ENCODE measurements at places on chromosomes 13 and 19. TPM values are rescaled to one million over a fixed set of nuclear protein-coding genes. Genes with fewer than 3 reads are reported as not detected.

DNA sequence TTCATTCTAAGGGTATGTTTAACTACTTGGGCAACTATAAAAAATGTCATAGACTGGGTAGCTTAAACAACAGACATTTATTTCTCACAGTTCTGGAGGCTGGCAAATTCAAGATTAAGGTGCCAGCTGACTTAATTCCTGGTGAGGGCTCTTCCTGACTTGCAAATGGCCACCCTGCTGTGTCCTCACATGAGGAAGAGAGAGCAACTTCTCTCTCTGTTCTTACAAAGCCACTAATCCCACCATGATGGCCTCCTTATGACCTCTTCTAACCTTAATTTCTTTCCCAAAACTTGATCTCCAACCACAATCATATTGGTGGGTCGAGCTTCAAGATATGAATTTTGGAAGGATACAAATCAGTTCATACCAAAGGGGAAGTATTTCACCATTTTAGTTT, 399.0 kb downstream of the DCT start:
- H3K27ac ChIP-seq = no peak overlapping the region
- H3K4me1 ChIP-seq = no peaks in the 10 kb centered on the region
- H3K4me3 ChIP-seq = no peak overlapping the region
- H3K27me3 ChIP-seq = no peaks in the 10 kb centered on the region

DNA sequence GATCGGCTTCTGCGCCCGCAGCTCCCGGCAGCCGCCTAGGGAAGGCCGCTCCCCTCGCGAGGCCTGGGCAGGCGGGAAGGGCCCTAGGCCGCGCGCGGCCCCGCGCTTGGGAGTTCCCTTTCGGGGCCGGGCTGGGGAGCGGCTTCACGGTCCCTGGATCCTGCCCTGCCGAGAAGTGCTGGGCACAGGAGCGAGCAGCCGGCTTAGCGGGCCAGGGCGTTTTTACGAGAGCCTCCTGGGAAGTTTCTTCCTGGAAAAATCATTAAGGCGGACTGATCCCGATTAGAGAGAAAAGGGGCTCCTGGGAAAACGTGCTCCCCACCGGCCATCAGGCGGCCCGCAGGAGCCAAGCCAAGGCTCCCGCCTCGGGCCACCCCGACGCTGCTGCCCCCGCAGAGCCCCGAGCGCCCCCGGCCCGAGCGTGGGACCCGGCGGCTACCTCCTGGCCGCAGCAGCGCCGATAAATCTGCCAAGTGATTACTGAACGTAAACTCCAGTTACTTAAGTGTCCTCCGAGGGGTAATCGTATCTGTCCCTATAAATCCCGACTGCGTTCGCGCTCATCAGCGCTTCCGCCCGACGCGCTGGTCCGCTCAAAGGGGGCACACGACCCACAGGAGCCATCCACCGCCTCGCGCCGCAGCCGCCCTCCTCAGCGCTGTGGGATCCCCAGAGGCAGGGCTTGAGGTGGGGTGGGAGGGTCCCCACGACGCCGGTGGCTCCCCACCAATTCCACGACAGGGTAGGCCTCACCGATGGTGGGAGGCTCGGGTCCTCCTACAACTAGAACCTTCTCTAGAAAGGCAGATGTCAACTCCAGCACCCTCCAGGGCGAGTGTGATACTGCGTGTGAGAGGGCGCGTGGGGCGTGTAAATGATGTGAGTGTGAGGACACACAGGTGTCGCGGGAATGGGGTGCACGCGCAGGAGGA, 2.8 kb downstream of the ZIC5 start:
- peak; percentile 71 for DNase-seq
- no peaks in the 10 kb centered on the region for H3K4me1 ChIP-seq
- H3K27ac ChIP-seq = no peak overlapping the region
- no peaks in the 10 kb centered on the region for H3K36me3 ChIP-seq
- peaks cover 62% of the 10 kb centered on the region for H3K27me3 ChIP-seq

DNA sequence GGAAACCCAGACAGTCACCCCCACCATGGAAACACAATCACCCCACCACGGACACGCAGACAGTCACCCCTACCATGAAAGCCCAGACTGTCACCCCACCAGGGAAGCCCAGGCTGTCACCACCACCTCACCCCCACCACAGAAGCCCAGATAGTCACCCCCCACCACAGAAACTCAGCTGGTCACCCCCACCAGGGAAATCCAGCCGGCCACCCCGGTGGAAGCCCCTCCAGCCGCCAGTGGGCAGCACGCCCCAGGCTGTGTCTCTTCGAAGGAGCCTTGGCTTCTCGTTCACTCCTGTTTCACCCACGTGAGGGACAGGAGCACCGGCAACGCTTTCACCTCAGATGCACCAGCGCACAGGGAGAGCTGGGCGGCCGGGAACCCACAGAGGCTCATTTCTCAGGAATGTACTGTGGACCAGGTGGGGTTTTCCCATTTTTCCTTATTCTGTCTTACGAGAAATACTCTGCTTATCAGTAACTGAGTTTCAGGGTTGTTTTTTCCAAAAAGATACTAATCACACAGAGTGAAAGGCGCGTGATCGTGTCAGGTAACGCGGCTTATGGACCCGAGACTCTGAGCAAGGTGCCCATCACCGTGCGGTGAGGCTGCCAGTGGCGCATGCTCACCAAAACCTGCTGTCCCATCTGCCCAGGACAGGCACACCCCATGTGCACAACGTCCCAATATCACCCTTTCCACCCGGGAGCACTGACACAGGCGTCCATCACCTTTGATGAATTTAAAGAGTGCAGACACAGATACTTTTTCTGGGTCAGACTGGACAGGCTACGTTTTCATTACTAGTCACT, 28.0 kb downstream of the CARS2 start:
- no peaks in the 10 kb centered on the region for H3K27me3 ChIP-seq
- peaks cover 16% of the 10 kb centered on the region for H3K36me3 ChIP-seq
- H3K4me1 ChIP-seq = no peaks in the 10 kb centered on the region
- no peak overlapping the region for H3K4me3 ChIP-seq
- DNase-seq = no peak

DNA sequence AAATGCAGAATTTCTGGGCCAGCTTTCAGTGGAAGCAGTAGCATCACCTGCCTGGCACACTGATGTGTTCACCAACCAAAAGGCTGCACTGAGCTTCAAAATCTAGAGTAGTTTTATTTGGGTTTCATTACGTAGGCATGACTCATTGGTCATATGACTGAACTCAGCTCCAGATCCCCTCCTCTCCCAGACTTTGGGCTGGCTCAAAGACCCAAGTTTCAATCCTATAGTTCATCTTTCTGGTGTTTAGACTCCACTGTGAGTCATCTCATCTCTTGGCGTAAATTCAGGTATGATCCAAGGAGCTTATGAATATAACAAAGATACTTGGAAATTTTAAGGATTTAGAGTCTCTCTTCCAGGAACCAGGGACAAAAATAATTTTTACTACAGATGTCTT, 17.7 kb downstream of the ZMYM5 start:
- H3K36me3 ChIP-seq = no peaks in the 10 kb centered on the region
- DNase-seq = no peak
- no peaks in the 10 kb centered on the region for H3K4me1 ChIP-seq

GRCh38 chr13:113364901-113365582, 1.1 kb upstream of the GRTP1 start:
- H3K4me1 ChIP-seq = no peaks in the 10 kb centered on the region
- no peak overlapping the region for H3K4me3 ChIP-seq
- H3K27ac ChIP-seq = no peak overlapping the region
- H3K36me3 ChIP-seq = no peaks in the 10 kb centered on the region
- H3K27me3 ChIP-seq = no peaks in the 10 kb centered on the region

GRCh38 chr13:68234274-68234673, 1004.1 kb upstream of the PCDH9 start:
- H3K4me1 ChIP-seq = no peaks in the 10 kb centered on the region
- no peaks in the 10 kb centered on the region for H3K27me3 ChIP-seq
- H3K27ac ChIP-seq = no peak overlapping the region
- H3K4me3 ChIP-seq = no peak overlapping the region
- no peak for DNase-seq
- H3K36me3 ChIP-seq = no peaks in the 10 kb centered on the region

Gene PRKCG
- polyA plus RNA-seq = not detected
